ENCODE measurements at places on chromosomes 2 and 18. TPM values are rescaled to one million over a fixed set of nuclear protein-coding genes. Genes with fewer than 3 reads are reported as not detected.

DNA sequence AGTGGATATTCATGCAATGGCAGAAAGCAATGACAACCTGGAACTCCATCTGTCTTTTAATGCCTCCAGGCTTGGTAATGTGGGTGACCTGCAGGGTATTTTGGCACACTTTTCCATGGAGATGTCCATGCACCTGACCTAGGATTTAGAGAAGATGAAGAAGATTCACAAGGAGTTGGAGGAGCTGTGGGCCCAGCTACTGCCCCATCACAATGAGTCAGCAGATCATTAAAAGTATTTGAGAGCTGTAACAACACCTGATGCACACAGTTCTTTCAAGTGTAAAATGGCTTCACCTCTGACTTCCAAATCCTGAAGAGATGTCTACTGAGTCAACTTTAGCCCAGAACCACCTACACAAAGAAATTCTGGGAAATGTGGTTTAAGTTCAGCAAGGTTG, 22.1 kb upstream of the OSR1 start:
- no peak for DNase-seq

The CTAGE1 gene
- not detected for total RNA-seq

- DNase-seq = no peak
Observed at GRCh38 chr2:140589273-140589672, 1541.5 kb downstream of the LRP1B start.

- no peak for DNase-seq
Observed at GRCh38 chr2:21083482-21083881, 39.6 kb upstream of the APOB start.

- DNase-seq = no peak
Observed at GRCh38 chr2:22086726-22087125, 963.0 kb downstream of the TDRD15 start.

The CD302 gene
- 0.54 TPM for total RNA-seq

The CCDC85A gene
- not detected for total RNA-seq

DNA sequence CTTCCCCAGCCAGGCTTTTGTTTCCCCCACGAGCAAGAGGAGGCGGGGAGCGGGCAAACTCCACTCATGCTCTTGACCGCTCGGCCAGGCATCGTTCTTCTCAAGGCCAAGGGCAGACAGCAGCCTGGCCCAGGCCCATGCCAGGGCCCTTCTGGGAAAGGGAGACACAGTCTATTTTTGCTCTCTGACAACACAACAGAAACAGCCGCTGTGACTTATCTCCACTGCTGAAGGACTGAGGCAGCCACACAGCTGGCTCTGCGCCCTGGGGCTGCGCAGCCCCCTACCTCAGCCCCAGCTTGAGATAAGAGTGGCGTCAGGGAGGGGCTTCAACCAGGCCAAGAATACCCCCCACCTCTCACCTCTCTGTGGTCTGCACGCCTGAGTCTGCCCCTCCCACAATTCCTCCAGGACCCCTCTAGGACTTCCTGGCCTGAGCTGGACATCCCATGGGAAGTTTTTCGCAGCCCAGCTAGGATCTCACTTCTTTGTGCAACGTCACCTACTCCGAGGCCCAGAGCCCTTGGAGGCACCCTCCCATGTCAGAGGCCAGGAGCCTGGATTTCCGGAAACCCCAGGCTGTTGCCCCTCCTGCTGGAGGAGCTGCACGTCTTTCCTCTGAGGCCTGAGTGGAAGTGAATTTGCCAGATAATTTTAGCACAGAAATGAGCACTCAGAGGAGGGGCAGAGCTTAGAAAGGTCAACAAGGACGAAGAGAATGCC, 118.9 kb upstream of the OTOS start:
- DNase-seq = no peak

- DNase-seq = no peak
Observed at GRCh38 chr2:98039085-98039756, 43.5 kb upstream of the TMEM131 start.

DNA sequence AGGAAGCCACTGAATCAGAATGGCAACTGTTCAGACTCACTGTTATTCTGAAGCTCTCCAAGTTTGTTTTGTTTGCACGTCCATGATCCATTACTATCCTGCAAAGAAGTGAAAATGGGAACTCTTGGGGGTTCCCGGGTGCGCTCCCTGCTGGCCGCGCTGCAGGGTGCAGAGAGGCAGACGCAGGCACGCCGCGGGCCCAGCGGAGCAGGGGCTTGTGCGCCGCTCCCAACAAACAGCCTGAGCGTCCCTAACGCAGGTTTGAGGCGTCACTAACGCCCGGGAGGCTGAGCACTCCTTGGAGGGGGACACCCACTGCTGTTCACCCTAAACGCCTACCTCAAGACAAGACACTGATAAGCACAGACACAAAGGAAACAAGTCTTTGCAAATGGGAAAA, 14.3 kb upstream of the PIEZO2 start:
- peak; percentile 58 for DNase-seq

DNA sequence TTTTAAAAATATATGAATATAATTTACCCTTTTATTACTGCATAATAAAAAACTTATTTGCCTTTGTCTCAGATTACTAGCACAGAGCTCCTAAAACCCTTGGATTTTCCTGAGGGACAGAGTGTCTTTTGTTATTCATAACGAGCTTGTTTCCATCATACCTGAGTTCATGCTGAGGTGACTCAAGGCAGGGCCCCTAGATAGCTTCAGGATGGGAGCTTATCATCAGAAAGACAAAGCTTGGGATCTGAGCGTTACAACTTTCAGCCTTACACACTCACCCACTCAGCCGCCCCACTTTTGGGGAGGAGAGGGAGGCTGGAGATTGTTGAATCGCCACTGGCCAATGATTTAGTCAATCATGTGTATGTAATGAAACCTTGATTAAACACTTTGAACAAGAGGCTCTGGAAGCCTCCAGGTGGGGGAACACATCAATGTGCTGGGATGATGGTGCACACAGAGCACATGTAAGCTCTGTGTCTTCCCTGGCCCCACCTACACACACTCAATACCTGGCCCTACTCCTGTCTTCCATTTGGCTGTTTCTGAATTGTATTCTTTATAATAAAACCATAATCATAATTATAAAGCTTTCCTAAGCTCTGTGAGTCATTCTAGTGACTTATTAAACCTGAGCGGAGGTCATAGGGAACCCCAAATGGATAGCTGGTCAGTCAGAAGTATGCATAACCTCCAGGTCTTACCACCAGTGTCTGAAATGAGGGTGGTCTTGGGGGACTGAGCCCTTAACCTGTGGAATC, 28.5 kb upstream of the DNAH7 start:
- no peak for DNase-seq

GRCh38 chr2:84038866-84039265, 420.2 kb downstream of the SUCLG1 start:
- no peak for DNase-seq

- DNase-seq = no peak
Observed at GRCh38 chr2:56021579-56021978, 98.0 kb upstream of the EFEMP1 start.

DNA sequence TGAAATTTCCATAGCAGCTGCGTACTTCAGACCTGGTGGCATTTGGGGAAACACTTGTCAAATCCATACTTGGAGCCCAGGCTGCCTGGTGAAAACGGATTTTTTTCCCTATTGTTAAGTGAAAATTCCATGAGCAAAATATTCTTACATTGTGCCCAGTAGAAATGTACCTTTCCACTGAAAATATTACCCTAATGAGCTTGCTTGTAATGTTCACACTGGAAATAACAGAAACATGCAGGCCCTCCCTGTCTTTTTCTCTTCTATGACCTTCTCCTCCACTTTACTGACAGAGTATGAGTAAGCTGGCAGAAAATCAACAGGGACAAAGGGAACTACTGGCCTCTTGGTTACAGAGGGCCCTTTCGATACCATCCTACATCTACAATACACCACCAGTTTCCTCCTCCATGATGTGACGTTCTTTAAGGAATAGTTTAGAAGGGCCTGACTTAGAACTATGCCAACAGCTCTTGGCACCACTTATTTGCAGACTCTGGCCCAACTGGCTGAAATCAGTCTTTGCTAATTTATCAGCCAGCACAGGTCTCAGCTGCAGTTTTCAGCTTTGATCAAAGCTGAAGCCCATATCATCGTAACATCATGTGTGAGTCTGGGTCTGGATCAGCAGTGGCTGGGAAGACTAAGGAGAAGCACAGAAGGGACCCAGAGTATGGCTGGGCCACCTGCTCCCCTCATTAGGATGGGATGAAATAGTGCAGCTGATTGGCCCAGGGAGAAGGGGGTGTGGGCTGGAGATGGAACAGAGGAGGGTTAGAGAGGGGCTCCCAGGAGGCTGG, 272.2 kb upstream of the ID2 start:
- DNase-seq = no peak

The TBC1D8 gene
- total RNA-seq = 1.4 TPM

Measured in activated CD4-positive, alpha-beta T cell treated with anti-CD3 and anti-CD28 coated beads, Interleukin-2, amount 10 ng/mL, durations not matched to agents 24 days and 14 days (primary cell).